ENCODE measurements at places on chromosomes 6 and 20.

- DNase-seq, result no peak
Measured at GRCh38 chr6:90656325-90656724, 69.5 kb upstream of the MAP3K7 start.

GRCh38 chr20:45426320-45427016 lies 10.5 kb downstream of the PIGT start:
- no peak for DNase-seq

DNA sequence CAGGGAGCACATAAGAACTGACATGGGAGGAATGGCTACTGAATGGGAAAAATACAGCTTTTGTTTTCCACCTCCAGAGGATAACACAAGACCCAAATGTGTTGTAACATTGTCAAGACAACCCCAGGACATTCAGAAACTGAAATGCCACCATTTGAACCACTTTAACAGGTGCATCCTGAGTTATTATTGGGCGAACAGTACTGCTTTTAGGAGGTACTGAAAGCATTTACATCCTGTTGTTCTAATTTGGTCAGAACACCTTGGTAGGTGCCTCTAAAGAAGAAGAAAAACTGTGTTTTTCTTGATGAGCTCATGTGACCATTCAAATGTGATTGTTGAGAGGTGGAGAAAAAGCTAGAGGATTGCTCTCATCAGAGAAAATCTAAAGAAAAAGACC lies 6.4 kb upstream of the TXNDC5 start:
- DNase-seq, result no peak

DNA sequence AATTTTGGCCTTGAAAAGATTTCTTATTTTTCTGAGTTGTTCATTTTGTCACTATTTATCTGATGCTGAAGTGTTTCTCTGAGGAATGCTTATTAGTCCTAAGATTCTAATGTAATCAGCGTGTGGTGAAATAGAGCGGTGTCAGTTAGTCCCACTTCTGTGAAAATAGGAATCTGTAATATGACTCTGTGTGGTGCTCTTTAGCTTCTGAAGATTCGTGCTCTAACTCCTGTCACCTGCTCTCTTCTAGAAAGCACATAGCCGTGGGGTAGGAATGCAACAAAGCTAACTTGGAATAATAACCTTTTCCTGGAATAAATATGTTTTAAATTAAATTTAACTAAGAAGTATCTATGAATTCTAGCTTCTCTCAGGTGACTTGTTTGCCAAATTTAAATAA lies 90.4 kb downstream of the BCKDHB start:
- DNase-seq, result no peak

- no peak for DNase-seq
Measured at GRCh38 chr6:154380741-154381140, 24.1 kb upstream of the IPCEF1 start.

All from stimulated activated CD4-positive, alpha-beta T cell treated with anti-CD3 and anti-CD28 coated beads, Interleukin-15, amount 100 ng/mL, for 24 hours (primary cell).